ENCODE measurements at places on chromosomes 3 and 15.

- peak; percentile 28 for DNase-seq
Observed at GRCh38 chr15:33201491-33202231, 7.1 kb upstream of the FMN1 start.

- DNase-seq = no peak
Observed at GRCh38 chr15:57196865-57197264, 179.4 kb upstream of the CGNL1 start.

GRCh38 chr3:140430494-140430893, 247.4 kb upstream of the TRIM42 start:
- DNase-seq = no peak

DNA sequence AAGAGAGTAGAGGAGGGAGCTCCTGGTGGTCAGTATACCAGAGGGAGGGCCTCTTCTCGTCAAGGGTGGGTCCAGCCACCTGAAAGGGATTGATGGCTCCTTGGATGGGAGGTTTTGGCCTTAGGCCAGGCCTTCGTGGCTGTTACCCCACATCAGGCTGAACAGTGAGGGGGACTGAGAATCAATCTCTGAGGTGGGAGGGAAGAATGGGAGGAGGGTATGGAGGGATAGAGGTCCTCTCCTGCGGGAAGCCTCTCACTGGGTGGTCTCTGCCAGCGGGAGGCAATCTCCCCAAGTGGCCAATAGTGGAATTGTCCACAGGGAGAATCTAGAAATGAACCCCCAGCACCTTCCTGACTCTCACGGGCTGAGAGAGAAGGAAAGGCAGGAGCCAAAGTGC, 53.5 kb downstream of the BSN start:
- no peak for DNase-seq

DNA sequence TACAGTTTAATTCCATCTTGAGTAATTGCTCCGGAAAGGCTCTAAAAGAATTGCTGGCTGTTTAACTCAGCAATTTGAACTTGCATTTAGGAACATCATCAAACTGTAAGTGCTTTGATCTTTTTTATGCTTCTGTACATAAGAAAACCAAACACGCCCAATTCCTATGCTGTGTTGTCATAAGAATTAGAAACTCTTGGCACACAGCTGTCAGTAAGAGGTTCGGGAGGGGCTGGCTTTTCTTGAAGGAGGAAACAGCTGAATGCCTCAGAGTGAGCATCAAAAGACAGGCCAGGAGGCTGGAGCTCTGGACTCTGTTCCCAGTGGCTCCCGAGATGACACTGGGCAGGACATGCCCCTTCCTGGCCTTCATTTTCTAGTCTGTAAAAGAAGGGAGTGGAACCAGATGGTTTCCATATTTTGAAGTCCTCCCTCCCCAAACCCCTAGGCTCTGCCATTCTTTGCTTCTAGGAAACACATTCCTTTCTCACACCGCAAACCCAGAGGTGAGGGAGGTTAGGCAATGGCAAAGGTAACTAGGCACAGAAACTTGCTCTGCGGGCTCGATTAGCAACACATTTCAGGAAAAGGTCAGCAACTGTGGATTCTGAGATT, 73.7 kb upstream of the DLG1 start:
- DNase-seq = no peak

DNA sequence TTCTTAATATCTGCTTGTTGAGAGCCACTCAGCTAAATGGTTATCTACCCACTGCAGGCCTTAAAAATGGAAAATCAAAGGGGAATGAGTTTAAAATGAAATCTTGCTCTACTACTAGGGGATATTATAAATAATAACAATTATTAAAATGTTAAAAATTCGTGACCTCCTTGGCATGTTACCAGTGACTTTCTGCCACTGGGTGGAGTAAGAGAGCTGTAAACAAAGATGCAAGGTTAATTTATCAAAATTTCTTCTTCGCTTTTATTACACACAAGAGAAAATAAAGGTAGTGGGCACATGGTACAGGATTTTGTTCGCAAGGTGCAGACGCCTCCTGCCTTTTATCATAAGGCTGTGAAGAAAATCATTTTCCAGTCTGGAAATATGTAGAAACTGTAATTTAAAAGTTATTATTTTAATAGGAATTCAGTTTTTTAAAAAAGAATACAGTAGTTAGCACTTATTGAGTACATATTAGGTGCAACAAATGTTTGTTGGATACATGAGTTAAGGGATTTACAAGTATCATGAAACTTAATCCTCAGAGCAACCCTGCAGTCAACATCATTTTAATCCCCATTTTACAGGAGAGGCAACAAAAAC, 272.6 kb downstream of the SUCLG2 start:
- DNase-seq = no peak

DNA sequence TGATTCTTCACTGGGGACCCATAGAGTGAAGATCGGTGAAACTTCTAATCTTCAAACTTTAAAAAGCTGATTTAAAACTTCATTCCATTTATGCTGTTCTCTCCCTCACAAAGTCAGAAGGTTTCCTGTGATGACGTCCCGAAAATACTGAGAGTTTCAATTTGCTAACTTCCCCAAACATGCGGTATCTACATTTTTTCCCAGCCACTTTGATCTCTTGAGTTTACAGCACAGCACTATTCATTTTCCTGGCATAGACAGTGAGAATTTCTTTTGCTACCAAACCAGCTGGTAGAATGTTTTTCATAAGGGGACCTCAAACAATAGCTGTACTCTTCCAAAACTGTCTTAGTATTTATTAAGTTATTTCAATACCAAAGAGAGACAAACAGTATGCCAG, 156.8 kb downstream of the LSAMP start:
- no peak for DNase-seq

- no peak for DNase-seq
Observed at GRCh38 chr3:184635774-184636173, 74.2 kb downstream of the EPHB3 start.

GRCh38 chr15:38229705-38230310, 22.8 kb upstream of the SPRED1 start:
- no peak for DNase-seq

DNA sequence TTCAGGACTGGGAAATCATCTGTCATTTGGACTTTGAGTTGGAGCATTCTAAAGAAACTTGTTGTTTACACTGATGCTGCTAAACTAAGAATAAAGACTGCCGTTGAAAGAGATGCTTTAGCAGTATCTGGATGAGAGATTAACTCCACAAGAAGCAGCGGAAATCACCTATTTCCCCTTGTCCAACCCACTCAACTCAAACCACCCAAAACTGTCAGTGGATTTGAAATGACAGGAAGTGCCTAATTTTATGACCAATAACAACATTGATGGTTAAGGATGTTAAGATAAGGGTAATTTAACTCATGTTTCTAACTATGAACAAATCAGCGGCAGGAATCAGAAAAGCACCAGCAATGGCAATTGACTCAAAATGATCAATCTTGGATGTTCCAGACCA, 110.8 kb upstream of the NR2F2 start:
- no peak for DNase-seq

DNA sequence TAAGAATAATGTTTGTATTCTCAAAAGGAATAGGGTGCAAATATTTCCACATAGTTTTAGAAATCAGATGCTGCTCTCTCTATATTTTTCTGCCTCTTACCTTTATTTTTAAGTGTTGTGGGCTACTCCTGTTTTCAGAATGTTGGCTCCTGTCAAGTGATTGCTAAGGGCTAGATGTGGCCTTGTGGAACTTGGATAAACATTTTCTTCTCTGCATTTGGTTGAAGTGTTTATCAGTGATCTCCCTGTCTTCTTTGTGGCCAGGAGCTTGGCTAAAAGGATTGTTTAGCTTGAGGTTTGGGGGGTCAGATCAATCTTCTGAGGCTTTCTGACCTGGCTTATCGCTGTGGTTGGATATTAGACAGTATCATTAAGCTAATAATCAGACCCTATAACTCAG, 112.6 kb downstream of the TCF12 start:
- no peak for DNase-seq

DNA sequence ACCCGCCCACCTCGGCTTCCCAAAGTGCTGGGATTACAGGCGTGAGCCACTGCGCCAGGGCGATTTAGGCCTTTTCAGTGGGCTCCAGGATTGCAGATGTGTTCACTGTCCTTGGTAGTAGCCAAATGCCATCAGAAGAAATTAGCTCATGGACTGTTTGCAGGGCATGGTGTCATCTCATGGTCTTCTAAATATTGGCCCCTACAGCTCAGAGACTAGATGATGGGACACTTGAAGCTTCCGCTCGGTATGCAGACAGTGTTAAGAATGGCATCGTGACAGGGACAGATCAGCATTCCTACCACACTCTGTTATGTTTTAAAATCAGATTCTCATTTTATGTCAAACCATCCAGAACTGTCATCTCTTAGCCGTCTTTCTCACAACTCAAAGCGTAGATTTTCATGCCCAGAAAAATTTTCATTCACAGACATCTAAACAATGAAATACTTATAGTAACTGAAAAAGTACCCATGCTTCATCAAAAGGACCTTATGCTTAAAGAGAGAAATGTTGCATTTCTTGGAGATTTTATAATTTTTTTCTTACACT, 24.9 kb downstream of the SLCO3A1 start:
- no peak for DNase-seq

DNA sequence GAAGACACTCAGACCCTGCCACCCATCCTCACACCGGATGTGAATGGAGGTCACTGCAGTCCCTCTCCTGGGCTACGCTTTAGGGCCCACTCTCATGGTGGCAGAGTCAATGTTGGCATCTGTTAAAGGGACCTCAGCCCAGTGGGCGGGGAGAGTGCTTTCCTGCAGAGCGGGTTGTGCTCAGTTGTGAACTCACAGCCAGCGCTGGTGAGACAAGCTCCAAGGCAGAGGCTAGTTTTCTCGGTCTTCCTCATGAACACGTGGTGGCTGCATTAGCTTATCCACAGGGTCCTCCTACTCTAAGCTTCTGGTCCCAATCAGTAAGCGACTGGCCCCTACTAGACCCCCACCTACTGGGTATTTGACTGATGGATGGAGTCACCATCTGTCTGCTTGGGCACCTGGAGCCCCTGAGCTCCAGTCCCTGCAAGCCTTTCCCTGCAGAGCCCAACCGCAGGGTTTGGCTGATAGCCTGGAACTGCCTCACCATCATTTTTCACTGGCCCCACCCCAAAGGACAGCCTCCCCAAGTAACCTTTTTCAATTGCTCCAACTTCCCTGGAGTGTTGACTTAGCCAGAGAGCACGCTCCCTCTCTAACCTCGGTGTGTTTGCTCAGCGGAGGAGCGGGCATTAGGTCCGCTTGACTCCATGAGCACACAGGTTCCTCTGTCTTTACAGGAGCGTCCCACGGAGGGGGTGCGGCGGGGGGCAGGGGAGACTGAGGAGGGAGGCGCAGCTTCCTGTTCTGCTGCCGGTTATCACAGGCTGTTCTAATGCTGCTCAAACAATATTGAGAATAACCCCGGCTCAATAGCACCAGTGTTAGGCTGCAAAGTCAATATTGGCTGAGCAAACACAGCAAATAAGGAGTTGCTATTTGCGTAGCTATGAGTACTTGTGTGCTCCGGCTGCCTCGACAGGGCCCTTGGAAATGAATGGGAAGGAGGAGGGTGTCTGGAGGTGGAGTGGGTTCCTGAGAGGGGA, 141.7 kb downstream of the RPLP1 start:
- no peak for DNase-seq

GRCh38 chr15:97680606-97681220, 279.8 kb upstream of the ARRDC4 start:
- DNase-seq = no peak

DNA sequence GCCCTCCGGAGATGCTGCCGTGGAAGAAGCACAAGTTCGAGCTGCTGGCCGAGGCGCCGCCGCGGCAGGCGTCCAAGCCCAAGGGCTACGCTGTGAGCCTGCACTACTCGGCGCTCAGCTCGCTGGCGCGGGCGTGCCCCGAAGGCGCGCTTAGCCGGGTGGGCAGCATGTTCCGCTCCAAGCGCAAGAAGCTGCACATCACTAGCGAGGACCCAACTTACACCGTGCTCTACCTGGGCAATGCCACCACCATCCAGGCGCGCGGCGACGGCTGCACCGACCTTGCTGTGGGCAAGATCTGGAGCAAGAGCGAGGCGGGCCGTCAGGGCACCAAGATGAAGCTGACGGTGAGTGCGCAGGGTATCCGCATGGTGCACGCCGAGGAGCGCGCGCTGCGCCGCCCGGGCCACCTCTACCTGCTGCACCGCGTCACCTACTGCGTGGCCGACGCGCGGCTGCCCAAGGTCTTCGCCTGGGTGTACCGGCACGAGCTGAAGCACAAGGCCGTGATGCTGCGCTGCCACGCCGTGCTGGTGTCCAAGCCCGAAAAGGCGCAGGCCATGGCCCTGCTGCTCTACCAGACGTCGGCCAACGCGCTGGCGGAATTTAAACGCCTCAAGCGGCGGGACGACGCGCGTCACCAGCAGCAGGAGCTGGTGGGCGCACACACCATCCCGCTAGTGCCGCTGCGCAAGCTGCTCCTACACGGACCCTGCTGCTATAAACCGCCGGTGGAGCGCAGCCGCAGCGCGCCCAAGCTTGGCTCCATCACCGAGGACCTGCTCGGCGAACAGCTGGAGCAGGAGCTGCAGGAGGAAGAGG, 1.3 kb downstream of the FAM43A start:
- DNase-seq = peak; percentile 27
